ENCODE measurements at places on chromosomes 4 and X.

DNA sequence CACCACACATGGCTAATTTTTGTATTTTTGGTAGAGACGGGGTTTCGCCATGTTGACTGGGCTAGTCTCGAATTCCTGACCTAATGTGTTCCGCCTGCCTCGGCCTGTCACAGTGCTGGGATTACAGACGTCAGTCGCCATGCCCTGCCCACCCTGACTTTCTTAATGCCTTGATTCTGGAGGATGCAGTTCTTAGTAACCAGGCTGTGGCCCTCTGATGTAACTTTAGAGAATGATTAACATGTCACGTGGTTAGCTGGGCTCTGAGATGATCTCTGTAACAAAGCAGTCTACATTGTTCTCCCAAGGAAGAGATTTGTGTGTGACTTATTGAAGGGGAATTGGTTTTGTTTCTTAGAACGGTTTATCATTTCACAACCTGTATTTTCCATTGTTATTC lies 30.6 kb downstream of the ANK2 start:
- DNase-seq: no peak

DNA sequence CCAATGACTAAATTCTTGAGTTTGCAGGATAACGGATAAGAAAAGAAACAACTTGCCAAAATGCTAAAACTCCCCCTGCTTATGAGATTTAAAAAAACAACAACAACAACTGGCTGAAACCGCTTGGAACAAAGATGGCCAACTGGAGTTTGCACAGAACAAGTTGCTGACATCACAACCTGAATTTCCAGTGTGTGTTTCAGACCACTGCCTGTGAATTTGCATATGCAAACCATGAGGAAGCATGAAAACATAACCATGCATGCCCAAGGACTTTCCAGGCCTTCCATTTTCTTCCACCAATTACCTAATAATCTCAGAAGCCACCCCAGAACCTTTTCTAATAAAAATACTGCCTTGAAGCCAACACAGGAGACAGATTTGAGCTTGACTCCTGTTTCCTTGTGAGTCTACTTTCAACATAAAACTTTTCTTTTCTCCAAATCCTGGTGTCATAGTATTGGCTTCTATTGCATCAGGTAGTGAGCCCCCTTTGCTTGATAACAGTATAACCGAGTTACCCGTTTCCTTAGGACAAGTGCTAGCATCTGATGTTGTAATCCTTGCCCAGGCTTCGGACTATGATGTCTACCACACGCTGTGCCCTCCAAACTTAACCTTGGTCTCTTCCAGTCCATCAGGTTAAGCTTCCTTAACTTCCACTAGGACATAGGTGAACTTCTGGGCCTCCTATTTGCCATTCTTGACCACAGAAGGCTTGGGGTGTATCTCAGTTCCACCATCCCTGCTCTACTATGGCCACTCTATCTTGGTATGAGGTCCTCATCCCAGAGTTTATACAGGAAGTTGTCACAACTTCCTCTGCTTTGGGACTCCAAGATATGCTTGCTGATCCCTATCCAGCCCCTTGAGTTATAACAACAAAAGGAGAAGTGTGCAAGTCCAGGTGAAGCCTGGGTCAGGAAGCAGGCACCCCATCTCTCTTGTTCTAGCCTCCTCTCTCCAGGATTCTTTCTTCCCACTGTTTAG lies 385.5 kb upstream of the INTU start:
- no peak for DNase-seq

GRCh38 chr4:104351706-104352105 lies 143.0 kb downstream of the CXXC4 start:
- DNase-seq: no peak

GRCh38 chr4:189124791-189125190 lies 815.9 kb upstream of the FRG1 start:
- DNase-seq: no peak

GRCh38 chr4:76640353-76640910 lies 205.4 kb downstream of the SHROOM3 start:
- no peak for DNase-seq

- no peak for DNase-seq
These were observed 847.9 kb downstream of the RAB28 start for GRCh38 chr4:12636191-12636590.

GRCh38 chrX:1336948-1337779 lies 579 bp downstream of the IL3RA start:
- no peak for DNase-seq

- no peak for DNase-seq
These were observed 17.8 kb downstream of the JADE1 start for GRCh38 chr4:128827296-128827695.

DNA sequence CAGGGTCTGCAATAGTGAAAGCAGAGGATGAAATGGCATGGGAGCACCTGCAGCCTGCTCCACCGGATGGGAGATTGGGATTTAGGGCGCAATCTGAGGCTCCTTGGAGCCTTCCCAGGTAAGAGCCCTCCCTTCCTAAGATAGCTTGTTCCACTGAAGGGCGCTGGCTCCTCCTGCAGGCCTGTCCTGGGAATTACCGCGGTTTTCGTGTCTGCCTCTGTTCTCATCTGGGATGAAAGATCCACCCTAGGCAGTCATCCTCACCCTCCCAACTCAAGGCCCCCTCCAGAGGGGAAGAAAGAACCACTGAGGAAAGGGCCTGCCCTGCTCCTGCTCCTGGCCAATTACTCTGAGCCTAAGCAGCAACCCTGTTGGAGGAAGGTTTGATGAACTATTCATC lies 547.5 kb downstream of the SMARCA1 start:
- DNase-seq: no peak

- no peak for DNase-seq
These were observed 68.0 kb upstream of the PLS3 start for GRCh38 chrX:115493015-115493414.

DNA sequence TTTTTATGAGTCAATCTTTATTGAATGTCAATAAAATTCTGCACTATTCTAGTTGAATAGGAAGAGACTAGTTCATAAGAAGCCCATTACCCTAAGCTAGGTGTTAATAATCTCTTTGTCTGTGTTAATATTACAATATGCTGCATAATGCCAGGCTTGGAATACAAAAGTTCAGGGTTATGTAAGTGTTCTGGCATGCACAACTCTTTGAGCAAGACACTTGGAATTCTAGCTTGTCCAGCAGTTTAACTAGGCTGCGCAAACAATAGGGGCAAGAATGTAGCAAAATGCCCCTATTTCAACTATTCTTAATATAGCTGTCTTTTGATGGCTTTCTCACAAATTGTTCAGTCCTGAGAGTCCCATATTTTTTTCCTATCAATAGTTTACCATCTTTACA lies 31.3 kb upstream of the ETNPPL start:
- DNase-seq: no peak

GRCh38 chr4:14802596-14802995 lies 199.7 kb upstream of the CPEB2 start:
- DNase-seq: no peak

DNA sequence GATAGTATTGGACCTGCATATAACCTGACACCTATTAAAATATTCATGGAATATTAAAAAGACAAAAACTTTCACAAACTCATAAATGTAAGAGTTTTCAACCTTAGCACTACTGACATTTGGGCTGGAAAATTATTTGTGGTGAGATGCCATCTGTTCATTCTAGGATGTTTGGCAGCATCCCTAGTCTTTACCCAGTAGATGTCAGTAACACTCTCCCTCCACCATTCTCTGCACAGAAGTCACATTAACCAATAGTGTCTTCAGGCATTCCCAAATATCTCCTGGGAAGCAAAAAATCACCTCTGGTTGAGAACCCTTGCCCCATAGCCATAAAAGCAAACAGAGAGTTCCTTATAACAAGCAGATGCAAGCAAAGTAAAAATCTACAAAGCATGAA lies 41.4 kb upstream of the NDST4 start:
- DNase-seq: no peak

GRCh38 chrX:119734897-119735339 lies 23.5 kb upstream of the SOWAHD start:
- no peak for DNase-seq

GRCh38 chr4:114085611-114086345 lies 106.3 kb upstream of the ARSJ start:
- DNase-seq: no peak

DNA sequence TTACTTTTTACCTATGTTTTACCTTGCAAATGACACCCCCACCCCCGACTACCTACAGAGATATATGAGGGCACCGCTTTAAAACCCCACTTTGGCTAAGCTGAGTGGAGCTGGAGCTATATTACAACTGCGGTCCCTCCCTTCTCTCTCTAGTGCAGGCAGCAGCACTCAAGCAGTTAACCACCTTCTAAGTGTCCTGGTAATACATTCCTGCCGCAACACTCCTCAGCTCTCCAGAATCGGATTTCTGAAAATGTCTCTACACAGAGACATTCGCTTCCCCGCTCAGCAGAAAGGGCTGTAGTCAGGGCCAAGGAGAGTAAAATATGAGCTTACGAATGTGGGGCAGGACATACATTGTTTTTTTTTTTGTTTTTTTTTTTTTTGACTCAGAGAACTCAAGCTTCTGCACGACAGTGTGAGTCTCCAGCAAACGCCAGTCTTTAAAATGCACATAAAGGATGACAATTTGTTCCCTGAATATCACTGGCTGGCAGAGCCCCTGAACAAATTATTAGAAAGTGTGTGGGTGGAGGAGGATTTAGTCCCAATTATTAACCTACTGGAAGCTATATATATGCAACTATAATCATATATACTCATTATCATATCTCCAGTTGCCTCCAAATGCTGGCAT lies 287.0 kb upstream of the TET2 start:
- DNase-seq: no peak

DNA sequence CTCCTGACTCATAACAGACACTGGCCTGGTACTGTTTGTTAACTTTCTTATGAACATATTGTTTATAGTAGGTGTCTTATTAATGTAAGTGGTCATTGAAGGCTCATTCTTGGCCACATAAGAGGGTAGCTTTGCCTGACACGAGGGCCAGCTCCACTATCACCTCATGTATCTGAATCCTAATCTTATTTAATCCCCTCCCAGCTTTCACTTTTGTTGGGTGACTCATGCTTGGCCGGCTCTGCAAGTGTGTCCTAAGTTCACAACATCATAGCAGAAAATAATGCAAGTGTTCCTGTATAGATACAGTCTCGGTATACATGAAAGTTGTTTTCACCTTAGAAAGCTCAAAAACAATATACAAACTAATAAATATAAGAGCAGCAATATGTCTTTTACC lies 283.8 kb downstream of the IQCM start:
- DNase-seq: no peak

DNA sequence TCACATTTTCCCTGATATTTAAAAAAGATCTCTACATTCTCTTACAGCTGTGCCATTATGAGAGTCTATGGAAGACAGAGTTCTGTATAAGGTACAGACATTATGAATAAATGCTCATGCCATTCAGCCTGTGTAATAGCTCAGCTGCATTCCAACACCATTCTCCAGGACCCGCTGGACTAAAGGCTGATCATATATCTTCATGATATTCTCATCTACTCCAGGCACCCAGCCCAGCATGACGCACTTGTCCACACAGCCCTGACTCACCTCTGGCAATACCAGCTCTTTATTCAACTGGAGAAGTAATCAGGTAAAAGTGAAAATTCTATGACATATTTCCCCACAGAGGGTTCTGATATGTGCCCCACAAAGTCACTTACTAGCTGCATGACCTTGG lies 437.5 kb upstream of the FGF16 start:
- no peak for DNase-seq

DNA sequence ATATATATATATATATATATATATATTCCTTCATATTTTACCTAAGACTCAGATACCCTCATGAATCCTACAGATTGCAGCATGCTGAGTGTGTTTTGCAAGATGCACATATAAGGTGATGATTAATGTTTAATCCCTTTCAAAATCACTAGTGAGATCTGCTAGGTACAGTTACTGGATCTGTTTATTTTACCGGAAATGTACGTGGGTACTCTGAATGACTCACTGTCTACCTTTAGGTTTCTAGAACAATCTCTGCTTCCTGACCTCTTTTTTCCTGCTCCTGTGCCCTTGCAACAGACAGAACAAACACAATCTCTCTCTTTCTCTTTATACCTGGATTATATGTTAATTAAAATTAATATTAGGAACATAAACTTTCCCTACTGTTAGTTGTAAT lies 379.6 kb downstream of the FAM133A start:
- no peak for DNase-seq

GRCh38 chr4:135210341-135210740 lies 1008.8 kb upstream of the PABPC4L start:
- DNase-seq: no peak

GRCh38 chr4:93394545-93395081 lies 433.9 kb upstream of the ATOH1 start:
- DNase-seq: no peak

- DNase-seq: no peak
These were observed 287.0 kb upstream of the RASGEF1B start for GRCh38 chr4:81758574-81759264.

DNA sequence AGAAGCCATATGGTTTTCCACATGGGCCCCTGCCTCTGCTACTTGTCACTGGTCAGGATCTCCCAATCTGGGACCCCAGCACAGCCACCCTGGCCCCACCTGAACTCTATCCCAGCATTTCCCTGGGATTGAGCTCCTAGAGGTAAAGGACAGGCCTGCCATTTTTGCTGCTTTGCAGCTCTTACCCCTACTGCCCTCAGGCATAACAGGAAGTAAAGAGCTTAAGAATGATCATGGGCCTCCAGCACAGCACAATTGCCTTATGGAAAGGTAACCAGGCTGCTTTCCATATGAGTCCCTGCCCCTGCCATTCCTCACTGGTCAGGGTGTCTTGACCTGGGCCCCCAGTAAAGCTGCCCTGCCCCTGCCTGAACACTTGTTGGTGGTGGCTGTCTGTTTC lies 254.9 kb upstream of the ZCCHC13 start:
- DNase-seq: no peak

GRCh38 chr4:173436149-173436579 lies 37.2 kb upstream of the SCRG1 start:
- no peak for DNase-seq

DNA sequence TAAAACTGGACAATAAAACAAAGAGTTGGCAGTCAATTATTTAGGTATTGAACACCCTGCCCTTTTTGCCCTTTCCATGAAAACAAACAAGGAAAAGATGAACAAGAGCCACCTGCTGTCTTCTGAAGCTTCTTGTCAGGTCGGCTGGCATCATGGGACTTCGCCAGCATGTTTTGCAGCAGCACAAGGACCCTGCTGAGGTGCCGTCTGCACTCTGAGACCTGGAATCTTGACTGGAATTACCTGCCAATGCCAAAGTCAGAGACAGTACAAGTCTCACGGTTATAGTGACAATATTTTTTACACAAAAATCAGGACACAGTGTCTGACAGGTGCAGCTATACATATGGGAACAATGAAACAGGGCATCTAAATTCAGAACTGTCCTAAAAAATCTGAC lies 284.5 kb downstream of the GASK1B start:
- no peak for DNase-seq

GRCh38 chr4:107036584-107037198 lies 578 bp upstream of the DKK2 start:
- peak; percentile 75 for DNase-seq

- no peak for DNase-seq
These were observed 165.1 kb downstream of the CFAP299 start for GRCh38 chr4:80500613-80501012.

DNA sequence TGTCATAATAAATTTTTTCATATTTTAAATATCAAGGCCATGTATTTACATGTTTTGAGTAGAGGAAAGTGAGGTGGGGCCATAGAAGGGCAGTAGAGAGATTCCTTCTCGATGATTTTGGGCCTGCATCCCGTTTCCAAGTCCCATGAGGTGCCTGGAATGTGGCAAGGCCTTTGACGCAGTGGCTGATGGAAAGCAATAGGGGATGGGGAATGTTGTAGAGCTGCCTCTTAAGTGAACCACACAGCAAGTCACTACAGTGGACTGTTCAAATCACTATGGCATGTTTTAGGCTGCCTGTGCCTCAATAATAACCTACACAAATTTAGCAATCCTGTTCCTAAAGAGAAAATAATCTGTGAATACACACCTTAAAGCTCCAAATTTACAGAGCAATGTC lies 48.3 kb downstream of the ANXA5 start:
- DNase-seq: no peak

Measured in left forelimb (tissue), 1 donor.